ENCODE measurements at places on chromosomes 12 and 14.

DNA sequence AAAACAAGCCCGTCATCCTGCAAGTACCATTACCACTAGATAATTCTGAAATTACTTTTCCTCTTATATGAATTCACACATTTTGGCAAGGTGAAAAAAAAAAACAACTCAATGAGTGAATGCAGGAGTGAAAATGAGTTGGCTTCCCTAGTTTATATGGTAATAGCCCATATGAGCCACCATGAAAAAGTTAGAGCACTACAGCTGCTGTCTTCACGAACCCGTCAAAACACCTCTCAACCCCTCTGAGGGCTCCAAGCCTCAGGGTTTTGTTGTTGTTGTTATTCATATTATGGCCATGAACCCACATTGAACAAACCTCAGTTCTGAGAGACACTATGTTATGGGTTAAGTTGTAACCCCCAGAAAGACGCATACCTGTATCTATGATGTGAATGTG lies 289.9 kb upstream of the CAND1 start:
- DNase-seq, result no peak

GRCh38 chr12:49703647-49704137 lies 3.5 kb downstream of the FMNL3 start:
- peak; percentile 65 for DNase-seq

- DNase-seq, result no peak
Measured at GRCh38 chr12:116294454-116295165, 17.1 kb upstream of the MED13L start.

- no peak for DNase-seq
Measured at GRCh38 chr14:100376751-100377171, 53.6 kb downstream of the SLC25A47 start.

DNA sequence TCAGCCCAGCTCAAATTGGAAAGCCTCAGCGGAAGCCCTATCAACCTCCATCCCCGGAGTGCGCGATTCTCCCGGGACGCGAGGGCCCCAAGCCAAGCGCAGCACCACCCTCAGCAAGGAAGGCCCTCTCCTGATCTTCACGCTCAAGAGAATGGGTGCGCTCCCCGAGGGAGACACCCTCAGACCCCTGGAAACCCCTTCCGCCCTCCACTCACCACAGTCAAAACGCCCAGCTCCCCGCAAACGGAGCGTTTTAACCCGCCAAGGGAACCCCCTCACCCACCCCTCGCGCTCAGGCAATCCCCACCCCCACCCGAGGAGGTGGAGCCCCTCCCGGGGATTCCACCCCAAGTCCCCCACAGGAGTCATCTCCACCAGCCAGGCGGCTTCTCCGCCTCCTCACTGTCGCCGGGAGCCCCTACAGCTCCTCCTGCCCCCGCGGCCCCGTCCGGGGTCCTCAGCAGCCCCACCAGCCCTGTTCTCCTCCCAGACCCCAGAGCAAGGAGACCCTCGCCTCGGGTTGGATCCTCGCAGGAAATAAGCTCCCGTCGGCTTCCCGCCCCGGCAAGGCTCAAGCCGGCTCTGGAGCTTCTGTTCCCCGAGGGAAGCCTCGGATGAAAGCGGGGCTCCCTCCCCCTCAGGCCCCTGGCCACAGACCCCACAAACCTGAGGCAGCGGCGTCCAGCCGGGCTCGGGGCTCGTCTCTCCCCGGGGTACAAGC lies 507 bp downstream of the BAZ2A start:
- DNase-seq, result peak; percentile 53

DNA sequence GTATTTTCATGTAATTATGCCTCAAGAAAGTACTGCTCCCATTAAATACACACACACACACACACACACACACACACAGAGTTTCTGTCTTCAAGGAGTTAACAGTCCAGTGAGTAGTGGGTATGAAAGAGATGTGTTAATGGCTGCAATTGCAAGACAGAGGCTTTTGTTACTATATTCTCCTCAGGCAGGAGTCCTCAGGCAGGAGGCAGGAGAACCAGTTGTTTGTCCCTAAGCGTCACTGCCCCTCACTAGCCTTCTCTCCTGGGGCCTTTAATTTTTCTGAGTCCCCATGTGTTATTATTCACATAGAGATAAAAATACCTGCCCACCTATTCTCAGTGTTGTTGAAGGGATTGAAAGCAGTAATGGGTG lies 31.2 kb downstream of the DAD1 start:
- DNase-seq, result no peak

DNA sequence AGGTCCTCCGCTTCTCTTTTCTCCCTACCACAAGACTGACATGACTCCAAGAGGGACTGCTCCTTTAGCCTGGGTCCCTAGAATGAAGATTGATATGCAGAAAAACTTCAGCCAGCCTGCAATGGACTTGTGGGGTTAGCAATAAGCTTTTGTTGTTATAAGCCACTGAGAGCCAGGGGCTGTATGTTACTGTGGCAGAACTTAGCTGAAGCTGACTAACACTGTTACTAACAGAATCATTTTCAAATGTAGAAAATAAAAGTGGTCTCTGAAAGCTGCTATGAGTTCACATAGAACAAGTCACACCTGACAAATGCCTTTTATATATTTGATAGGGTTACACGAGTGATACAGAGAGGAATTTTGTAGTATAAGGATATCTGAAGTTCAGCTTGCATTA lies 13.6 kb upstream of the RFLNA start:
- DNase-seq, result no peak
